ENCODE measurements at places on chromosomes 4 and X.
A peak's percentile ranks its signal among the peaks of the same experiment; 100 is the strongest.

GRCh38 chr4:116064331-116064730 is 950.9 kb upstream of the NDST4 start:
- no peak for DNase-seq

DNA sequence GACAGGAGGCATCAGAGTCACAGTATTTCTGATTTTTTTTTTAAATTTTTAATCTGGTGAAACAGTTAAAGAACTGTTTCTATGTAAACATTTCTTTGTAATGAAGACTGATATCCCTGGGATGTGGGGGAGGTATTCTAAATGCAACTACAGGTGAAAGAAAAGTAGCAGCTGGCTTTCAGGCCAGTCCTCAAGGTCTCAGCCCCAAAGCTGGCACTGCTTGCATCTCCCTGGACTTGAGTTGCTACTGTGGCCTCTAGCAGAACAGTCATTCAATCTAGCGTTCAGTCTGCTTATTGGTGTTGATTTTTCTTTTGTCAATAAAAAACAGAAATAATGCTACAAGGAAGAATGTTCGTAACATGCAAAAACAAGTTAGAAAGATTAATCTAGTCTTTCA is 4.9 kb downstream of the MBNL3 start:
- DNase-seq: no peak

DNA sequence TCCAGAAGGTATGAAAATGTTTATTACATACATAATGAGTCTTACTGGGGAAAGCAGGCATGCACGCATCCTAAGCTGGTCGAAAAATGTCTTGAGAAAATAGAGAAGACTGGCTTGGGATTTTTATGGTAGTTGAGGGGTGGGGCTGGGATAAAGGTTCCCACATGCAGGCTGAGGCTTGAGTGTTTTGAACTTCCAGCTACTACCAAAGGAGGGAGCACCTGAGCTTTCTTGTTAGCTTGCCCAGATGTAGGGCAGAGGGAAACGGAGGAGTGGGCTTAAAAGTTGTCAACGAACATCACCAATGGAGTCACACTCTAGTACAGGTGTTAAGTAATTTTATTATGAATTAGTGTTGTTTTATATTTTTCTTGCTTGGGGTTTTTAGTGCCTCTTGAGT is 39.6 kb upstream of the SRPX start:
- no peak for DNase-seq

GRCh38 chrX:3529466-3530010 is 183.1 kb upstream of the MXRA5 start:
- no peak for DNase-seq

DNA sequence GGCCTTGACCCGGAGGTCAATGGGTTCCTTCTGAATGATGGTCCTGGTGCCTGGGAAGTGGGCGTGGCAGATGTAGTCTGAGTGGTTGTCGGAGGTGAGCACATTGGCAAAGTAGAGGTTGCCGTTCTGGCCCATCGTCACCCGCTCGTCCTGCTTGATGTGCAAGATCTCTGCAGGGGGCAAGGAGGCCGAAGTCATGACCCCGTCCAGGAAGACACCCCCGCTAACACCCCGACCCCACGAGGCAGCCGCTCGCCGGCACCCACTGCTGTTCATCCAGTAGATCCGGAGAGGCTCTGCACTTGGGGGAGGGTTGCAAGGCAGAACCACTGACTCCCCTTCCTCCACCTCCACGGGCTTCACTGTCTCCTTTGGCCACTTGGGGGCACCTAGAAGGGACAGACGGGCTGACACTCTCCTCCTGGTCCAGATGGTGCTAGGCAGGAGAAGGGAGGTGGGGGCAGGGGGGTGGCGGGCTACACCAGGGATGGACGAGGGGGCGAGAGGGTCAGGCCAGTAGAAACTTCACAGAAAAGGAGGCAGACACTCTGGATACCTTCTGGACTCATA is 15.1 kb downstream of the L1CAM start:
- no peak for DNase-seq

DNA sequence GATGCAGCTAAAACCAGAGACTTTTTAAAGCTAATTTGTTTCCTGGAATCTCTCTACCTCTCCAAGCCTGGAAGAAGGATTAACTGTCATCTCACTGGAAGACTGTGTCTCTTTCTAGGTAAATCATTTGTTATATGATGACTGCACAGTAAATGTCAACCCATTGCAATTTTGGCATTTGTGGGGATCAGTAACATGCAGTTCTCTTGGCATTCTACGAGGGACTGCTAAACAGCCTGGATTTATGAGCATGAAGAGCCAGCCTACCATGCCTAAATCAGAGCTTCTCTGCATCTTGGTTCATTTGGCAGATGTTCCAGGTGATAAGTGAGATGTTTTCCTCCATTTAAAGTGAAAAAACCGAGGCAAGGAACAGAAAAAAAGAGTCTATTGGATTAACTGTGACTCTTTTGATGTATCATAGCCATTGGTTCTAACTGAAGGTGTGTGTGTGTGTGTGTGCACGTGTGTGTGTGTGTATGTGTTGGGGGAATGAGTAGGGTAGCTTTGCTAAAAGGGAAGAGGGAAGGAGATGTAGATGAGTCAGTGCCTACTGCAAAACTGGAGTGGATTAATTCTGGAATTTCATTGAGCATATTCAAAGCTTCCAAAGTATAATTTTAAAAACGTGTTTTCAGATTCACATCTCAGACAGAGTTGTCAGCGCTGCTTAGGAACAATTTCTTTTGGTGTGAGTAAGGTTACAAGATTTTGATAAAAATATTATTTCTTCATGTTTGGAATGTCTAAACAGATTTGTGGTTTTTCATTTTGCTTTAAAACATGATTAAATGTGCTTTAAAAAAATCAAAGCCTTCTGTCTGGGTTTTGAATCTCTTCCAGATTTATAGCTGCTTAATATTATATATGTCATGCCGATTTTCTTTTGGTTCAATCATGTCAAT is 123.2 kb upstream of the LNX1 start:
- DNase-seq: no peak

- DNase-seq: no peak
Observed at GRCh38 chr4:189177130-189177529, 763.5 kb upstream of the FRG1 start.

DNA sequence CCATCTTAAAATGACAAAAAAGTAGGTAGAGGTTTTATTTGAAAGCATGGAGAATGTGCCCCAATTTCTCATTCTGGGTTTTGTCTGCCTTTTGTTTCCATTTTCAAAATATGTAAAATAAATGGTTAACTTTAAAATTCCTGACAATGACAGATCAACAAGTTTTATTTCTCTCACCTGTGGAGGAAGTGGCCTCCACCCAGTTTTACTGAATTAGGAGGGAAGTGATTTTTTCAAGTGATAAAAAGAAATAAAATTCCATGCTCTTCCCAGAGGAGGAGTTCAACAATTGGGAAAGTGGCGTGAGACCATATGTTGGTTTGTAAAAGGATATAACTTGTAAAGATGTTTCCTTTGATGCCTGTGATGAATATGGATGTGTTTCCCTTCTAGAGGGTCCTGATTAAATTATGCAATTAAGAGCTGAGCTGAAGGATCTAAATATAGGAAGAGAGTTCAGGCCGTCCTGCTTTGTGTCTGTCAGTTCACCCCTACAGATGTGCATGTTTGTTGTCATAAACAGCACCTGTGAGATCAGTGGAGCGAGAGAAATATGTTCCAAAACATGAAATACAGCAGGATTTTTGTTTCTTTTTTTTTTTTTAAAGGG is 19.5 kb downstream of the SMAD1 start:
- no peak for DNase-seq

DNA sequence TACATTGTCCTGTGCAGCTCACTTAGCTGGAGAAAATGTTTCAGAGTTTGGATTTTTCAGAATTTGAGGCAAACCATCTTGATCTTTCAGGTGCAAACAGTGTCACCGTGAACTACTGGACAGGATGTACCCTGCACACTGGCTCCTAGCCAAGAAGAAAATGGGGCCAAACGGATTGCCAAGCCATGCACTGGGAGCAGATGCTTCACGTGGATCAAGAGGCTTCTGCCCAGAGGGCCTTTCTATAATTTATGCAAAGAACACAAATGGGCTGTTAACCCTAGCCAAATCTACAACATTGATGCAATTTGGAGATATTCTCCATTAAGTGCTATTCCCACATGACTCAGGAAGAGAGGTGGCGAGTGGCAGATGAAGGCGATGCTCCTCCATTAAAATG is 46.9 kb upstream of the ATP8A1 start:
- DNase-seq: peak; percentile 21

- no peak for DNase-seq
Observed at GRCh38 chr4:14294611-14295010, 667.1 kb upstream of the BOD1L1 start.

DNA sequence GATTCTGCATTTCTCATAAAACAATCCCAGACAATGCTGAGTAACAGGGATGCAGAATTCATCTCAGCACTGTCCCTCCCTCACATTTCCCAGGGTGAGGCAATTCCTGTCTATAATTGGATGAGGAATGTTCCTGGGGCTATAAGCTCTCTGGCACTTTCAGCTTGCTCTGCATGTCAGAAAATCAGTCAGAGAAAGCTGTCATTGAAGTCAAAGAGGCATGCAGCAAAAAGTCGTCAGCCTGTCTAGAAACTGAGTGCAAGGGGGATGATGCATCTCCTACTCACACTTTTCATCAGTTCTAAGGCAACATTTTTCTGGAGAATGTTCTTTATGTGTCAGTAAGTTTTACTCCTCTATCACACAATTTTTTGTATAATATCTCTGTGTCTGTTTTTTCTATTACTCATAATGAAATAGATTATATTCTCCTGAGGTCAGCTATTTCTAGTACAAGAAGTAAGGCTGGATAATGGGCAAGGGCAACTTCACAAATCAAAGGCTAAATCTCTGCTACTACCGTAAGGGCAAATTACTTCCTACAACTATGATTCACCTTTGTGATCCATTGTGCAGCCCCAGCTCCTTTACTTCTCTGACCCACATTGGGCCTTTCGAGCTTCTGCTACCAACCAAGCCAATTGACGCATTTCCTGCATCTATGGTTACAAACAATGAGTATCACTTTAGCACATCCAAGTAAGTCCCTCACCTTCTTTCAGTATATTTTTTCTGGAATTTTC is 56.0 kb downstream of the TASL start:
- DNase-seq: no peak

DNA sequence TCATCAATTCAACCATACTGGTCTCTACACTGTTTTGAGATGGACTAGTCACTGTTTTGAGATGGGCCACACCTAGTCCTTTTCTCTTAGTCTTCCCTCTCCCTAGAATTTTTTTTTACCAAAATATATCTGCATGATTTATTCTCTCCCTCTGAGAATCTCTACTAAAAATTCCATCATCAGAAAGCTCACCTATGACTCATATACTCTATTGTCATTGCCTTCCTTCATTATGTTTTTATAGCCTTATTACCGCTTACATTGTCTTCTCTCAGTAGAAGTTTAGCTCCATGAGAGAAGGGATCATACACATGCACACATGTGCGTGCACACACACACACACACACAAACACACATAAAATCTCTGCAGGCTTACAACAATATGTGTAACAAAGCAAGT is 303.6 kb downstream of the PCDH10 start:
- DNase-seq: no peak

DNA sequence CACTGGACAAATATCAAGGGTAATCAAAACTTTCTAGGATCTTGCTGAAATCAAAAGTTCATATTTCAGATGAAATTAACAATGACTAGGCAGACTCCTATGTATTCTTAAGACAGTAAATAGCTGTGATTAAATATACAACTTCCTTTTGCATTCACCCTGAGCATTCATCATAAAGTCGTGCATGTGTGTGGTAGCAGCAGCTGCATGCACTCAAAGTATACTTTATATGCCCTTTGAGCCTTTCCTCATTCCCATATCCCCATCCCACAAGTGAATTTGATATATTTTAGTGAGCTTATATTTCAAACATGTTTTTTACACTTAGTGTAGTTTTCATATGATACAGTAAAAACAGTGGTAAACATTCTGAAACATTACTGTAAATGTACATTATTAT is 959.0 kb downstream of the C4orf33 start:
- DNase-seq: no peak

DNA sequence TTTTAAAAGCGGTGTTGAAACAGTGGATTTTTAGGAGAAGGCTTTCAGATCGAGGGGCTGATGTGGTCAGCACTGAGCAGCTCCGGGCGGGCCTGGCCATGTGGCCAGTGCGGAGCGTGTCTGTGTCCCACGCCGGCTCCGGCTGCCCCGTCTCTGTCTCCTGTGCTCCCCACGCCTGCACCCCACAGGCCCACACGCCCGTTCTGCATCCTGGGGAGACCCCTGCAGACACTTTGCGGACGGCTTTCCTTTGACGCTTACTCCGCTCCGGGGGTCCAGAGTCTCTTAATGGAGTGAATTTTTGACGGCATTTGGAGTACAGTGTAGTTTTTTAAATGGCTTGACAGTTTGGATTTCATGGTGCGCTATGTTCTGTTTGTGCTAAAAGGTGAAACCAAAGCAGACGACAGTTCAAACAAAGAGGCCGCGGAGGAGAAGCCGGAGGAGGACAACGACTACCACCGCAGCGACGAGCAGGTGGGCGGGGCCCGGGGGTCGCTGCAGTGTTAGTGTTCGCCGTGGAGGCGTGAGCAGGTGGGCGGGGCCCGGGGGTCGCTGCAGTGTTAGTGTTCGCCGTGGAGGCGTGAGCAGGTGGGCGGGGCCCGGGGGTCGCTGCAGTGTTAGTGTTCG is 38.7 kb downstream of the PCGF3 start:
- DNase-seq: no peak

DNA sequence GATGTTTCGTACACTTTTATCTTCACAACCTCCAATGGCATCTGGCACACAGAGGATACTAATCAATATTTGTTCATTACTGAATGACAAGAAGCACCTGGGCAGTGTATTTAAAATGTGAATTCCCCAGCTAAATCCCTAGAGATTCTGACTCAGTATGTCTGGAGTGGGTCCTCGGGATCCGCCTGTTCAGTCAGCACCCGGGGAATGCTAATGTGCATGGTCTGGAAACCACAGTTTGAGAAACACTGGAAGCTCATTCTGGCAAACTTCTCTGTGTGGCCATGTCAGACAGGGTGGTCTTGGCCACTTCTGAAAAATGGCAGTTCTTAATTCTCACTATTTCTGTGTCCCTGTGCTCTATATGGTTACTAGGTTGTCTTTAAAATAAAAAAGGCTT is 138.8 kb upstream of the VCX start:
- DNase-seq: no peak

- DNase-seq: no peak
Observed at GRCh38 chrX:53044995-53045394, 3.6 kb upstream of the GPR173 start.

DNA sequence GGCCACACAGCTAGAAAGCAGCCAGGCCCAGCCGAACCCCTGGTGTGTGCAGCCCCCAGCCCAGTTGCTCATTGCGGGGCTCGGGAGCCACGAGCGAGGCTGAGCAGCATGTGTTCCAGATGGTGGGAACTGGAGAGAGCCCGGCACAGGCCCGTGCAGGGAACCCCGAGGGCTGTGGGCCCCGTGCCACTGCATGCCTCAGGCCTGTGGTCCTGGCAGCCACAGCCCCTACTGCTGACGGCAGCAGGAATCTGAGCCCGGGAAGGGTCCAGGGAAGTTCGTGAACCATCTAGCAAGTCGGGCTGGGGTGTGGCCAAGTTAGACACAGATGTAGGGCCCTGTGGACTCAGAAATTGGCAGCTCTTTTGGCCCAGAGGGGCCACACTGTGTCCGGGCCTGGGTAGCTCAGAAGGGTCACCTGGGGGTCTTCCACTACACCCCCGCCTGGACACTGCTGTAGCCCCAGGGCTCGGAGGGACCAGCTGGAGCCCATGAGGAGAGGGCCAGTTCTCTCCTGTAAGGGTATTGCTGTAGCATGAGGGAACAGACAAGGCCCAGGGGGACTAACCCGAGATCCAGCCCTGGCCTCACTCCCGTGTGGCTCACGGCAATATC is 12.1 kb downstream of the HTRA3 start:
- DNase-seq: no peak

All from COR-L47 (cell line).